Lower lobe of right lung (tissue), 2 donors: ENCODE measurements at places on chromosomes 11 and 22.

GRCh38 chr11:88013508-88014065 lies 161.7 kb downstream of the RAB38 start:
- DNase-seq, result no peak

DNA sequence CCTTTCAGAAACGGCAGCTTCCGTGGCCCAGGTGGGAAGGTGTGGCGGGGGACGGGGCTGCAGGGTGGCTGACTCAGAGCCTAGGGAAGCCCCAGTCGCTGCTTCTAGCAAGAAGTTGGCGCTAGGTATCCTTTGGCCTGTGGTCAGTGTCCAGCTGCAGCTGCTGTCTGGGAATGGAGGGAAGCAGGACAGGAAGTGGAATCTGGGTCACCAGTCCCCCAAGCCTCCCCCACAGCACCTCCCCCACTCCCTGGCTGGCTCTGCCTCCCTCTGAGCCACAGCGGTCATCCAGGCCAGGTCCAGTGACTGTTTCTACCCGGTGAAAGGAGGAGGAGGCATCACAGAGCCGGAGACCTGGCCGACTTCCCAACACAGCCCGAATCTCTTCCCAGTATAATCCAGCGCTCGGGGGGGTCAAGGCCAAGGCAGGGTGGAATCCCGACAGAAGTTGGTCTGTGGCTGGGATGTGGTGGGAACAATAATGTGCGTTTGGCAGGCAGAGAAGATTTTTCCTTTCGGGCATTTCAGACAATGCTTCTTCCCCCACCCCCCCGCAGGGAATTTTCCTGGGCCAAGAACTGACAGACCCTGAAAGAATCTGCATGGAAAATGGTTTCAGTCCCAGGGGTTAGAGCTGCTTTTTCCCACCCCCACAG lies 45.1 kb downstream of the C11orf96 start:
- peak; percentile 74 for DNase-seq

DNA sequence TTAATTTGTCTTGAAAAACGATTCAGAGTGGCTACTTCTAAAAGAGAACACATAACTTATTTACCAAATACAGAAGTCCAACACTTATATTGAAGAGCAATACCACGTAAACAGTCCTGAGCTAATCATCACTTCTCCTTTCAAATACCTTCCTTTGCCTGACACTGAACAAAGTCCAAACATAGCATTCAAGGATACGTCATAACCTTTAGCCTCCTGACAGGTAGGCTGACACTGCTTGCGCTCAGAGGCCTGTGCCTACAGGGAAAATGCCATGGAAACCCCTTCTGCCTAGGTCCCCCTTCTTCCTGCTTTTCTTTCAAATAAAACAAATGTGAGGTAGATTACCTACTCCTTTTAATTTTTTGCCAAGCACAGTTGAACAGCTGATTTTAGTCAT lies 510.0 kb downstream of the INSC start:
- no peak for DNase-seq

DNA sequence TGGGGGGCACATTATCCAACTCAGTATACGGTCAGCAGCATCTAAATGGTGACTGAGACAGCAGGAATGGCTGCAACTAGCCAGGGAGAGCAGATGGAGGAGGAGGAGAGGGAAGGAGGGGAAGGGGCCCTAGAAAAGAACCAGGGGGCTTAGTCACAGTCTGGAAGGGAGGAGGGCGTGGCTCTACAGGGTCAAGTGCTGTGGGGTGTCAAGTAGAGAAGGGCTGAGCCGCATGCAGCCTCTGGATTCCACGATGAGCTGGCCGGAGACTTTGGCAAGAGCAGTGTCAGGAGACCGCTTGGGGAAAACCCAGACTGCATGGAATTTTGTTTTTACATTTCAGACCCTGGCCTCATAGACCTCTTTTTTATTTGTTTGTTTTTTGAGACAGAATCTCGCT lies 25.8 kb upstream of the PPFIA1 start:
- DNase-seq, result no peak

DNA sequence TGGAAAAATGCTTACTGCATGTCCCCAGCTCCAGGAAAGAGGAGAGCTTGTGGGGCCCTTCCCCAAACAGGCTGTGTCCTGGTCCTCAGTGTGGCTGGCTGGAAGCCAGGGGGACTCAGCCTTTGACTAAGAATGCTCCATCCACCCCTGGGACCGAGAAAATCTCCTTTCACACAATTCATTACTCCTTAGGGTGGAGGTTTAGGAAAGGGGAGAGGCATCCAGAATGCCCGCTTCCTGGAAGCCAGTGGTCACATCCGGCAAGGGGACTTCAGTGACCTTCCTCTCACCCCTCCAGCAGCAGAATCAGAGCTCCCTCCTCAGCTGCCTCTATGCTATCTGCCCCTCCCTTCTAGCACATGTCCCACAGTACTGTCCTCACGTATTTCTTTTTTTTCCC lies 21.9 kb downstream of the ATG16L2 start:
- peak; percentile 54 for DNase-seq

DNA sequence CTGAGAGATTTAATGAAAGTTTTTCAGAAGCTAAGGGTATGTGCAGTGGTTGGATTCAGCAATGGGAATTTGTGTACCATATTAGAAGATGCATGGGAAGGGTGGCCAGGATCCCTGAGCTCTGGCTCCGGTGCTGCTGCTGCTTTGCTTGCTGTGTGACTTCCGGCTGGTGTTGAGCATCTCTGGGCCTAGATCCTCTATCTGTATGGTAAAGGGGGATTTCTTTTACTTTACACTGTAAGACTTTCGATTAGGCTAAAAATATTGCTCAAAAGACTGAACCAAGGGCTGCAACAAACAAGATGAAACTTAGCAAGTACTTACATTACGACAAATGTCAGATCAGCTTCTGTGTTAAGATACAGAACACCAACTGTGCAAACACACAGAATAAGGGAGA lies 39.1 kb downstream of the XRRA1 start:
- DNase-seq, result no peak

- no peak for DNase-seq
These were observed 540.5 kb downstream of the DLG2 start for GRCh38 chr11:85086504-85087284.

GRCh38 chr11:1389932-1390568 lies at the start of gene BRSK2:
Gene BRSK2, plus strand, starts transcription at chr11:1389934. Its CDS starts 351 bp downstream, at chr11:1390285.
- no peak for DNase-seq

DNA sequence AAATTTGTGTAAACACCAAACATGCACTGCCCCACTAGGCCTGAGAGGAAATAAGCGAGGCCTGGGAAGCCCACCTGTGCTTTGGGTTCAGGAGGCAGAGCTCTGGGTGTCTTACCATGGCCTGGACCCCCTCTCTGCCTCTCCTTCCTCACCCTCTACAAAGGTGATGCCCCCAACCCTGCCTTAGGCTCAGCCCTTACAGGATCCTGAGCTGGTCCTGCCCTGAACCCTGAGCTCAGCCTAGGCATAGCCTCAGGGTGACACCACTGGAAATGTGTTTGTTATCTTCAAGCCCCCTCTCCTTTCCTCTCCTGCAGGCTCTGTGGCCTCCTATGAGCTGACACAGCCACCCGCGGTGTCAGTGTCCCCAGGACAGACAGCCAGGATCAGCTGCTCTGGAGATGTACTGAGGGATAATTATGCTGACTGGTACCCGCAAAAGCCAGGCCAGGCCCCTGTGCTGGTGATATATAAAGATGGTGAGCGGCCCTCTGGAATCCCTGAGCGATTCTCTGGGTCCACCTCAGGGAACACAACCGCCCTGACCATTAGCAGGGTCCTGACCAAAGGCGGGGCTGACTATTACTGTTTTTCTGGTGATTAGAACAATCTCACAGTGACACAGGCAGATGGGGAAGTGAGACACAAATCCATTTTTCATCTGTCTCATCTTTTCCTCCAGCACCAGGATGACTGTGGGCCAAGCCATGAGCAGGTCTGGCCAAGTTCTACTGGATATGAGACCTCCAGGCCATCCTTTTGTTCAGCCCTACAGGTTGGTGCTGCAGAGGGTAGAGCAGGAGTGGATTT lies 117.8 kb downstream of the GGTLC2 start:
- no peak for DNase-seq

DNA sequence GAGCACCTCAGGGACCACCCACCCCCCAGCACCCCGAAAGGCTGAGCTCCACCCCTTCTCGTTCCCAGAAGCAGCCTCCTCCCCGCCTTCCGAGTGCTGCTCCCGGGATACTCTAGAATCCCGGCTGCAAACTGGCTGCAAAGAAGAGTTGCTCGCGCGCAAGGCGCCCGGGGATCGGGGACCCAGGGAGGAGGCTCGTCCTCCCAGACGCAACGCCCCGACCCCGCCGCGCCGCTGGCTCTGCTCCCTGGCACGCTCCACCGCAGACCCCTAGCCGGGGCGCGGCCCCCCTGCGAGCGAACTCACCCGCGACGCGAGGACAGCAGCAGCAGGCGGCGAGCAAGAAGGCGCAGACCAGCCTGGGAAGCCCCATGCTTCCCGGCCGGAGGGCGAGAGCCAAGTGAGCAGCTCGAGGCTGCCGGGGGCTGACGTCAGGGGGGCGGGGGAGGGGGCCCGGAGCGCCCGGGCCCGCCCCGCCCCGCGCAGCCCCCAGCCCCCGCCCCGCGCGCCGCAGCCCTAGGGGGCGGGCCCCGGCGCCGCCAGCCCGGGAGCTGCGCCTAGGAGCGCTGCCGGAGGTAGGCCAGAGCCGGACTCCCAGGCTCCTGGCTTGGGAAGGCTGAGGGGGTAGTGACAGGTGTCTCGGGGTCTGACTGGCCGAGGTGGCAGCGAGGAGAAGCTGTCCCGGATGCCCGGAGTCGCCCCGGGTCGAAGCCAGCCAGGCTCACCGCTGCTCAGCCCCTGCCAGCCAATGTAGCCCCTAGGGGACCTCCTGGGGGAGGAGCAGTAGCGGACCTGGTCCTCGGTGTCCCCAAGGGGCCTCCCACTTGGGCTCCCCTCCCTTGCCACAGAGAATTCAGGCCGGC lies at the start of gene MCAM:
Gene MCAM (minus strand): TSS at position 402 of the 863 bp plus-strand sequence. CDS start 29 bp downstream, at position 373.
- no peak for DNase-seq

- no peak for DNase-seq
These were observed 1.5 kb downstream of the HSPA8 start for GRCh38 chr11:123060277-123061000.

DNA sequence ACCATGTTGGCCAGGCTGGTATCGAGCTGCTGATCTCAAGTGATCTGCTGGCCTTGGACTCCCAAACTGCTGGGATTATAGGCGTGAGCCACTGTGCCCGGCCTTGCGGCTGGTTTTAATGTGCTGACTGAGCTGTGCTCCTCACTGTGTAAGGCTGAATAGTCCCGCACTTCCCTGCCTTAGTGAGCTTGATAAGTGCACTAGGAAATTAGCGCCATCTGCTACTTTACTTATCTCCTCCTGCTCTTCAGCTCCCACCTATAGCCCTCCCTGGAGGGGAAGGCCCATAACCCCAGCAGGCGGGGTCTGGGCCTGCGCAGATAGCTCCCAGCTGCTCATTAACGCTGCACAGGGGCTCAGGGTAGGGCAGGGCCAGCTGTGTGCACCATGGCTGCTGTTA lies 49.4 kb downstream of the CLMP start:
- no peak for DNase-seq
